ENCODE measurements at places on chromosomes 5 and 9. TPM values are rescaled to one million over a fixed set of nuclear protein-coding genes. Genes with fewer than 3 reads are reported as not detected.

The CD180 gene
- total RNA-seq: 0.68 TPM

The C5orf63 gene
- total RNA-seq: 7.8 TPM

The PCDHA6 gene
- 0.09 TPM for total RNA-seq

The TEX48 gene
- not detected for total RNA-seq

The UQCRQ gene
- total RNA-seq: 1,106 TPM

The TBC1D2 gene
- total RNA-seq: 5.3 TPM

The CAMK2A gene
- total RNA-seq: 16.3 TPM

The CARD19 gene
- 26.3 TPM for total RNA-seq

The FGF1 gene
- total RNA-seq: 33.9 TPM

The ARID3C gene
- not detected for total RNA-seq

The PAEP gene
- not detected for total RNA-seq

The WNK2 gene
- total RNA-seq: 175 TPM

The GPR151 gene
- not detected for total RNA-seq

The FST gene
- 10.5 TPM for total RNA-seq

The VDAC1 gene
- 275 TPM for total RNA-seq

GRCh38 chr5:131457193-131457592 lies 177.8 kb downstream of the RAPGEF6 start:
- no peak for DNase-seq

GRCh38 chr5:54315736-54316528 lies 5.6 kb upstream of the ARL15 start:
- no peak for DNase-seq

DNA sequence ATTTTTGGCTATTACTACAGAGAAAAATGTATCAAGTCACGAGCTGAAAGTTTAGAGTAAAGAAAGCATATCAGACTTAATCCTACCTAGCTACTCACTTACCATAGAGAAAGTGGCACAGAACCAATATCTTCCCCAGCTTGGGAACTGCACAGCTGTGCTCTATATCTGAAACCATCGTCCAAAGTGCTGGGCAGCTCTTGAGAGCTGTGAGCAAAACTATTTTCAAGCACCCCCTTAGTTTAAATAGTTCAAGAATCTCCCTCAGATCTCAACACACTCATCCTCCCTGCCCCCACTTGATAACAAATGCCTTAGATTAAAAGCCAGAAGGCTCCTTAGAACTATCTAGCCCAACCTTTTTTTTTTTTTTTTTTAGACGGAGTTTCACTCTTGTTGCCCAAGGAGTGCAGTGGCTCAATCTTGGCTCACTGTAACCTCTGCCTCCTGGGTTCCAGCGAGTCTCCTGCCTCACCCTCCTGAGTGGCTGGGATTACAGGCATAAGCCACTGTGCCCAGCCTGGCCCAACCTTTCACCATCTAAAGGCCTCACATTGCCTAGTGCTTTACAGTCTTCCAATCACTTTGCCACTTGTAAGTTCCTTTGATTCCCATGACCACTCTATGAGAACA lies 94.2 kb upstream of the APC start:
- no peak for DNase-seq

DNA sequence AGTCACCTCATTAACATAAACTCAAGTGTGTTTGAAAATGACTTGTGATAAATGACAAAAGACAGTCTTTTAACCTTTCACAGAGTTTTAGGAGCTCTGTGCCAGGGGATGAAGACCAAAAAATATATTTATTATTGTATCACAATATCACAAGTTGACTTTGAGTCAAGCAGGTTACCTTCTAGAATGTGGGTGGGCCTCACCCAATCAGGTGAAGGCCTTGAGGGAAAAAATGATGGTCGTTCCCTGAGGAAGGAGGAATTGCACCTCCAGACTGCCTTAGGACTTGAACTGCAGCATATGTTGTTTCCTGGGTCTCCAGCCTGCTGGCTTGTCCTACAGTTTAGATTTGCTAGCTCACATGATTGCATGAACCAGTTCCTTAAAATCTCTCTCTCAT lies 41.6 kb upstream of the PANK3 start:
- no peak for DNase-seq

DNA sequence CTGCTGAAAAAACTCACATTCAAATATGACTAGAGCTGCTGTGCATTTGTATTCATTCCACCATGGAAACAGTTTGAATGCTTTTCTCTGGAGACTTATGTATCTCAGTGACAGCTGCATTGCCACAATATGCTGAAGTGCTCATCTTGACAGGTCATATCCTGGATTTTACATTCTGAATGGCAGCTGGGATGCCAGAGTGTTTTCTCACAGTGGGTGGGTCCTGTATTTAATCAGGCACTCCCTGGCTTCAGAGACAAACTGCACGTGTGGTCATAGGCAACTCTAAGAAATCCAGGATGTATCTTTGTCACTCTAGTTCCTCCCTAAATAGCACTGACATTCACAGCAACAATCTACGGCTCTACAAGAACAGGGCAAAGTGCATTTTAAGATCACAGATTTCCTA lies 75.6 kb downstream of the ST8SIA4 start:
- DNase-seq: no peak

DNA sequence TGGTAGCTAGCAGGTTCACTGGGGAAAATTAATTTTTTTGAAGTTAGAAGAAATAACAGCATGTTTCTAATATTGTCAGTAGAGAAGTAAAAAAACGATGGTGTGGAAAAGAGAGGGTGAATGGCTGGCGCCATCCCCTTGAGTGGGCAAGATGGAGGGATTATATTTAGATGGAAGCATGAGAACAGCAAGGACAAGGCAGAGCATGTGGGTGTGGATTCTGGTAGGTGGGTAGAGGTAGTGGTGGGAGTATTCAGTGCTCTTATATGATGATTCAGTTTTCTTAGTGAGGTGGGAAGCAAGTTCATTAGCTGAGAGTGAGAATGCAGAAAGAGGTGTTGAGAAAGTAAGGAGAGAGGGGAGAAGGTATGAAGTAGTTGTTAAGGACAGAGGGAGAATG lies 188.1 kb downstream of the GABRB2 start:
- no peak for DNase-seq

- no peak for DNase-seq
These were observed 67.5 kb downstream of the COL15A1 start for GRCh38 chr9:99011161-99011709.

DNA sequence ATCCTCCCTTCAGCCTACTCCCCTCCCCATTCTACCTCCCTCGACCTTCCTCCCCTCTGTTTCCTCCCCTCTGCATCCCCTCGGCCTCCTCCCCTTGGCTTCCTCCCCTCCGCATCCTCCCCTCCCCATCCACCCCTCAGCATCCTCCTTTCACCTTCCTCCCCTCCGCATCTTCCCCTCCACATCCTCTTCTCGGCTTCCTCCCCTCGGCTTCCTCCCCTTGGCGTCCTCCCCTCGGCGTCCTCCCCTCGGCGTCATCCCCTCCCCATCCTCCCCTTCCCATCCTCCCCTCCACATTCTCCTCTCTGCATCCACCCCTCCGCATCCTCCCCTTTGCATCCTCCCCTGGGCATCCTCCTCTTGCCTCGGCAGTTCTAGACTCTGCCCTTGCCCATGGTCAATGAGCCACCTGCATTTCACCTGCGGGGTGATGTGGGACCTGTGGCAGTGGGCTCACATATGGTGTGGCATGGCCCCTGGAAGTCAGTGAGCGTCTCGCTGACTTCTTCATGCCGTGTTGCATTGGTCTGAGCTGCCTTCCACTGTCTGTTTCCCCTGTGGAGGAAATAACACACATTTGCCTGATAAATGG lies 113.0 kb downstream of the WNK2 start:
- no peak for DNase-seq

GRCh38 chr5:170849374-170849773 lies 12.4 kb upstream of the RANBP17 start:
- no peak for DNase-seq

GRCh38 chr5:158055111-158055501 lies 196.2 kb upstream of the CLINT1 start:
- DNase-seq: no peak

GRCh38 chr5:60961685-60962084 lies 16.7 kb downstream of the NDUFAF2 start:
- DNase-seq: no peak

GRCh38 chr9:8764051-8764450 lies 964.5 kb upstream of the DMAC1 start:
- no peak for DNase-seq

- no peak for DNase-seq
These were observed 89.6 kb downstream of the CCDC171 start for GRCh38 chr9:15642369-15642962.

- DNase-seq: no peak
These were observed 182.9 kb downstream of the AOPEP start for GRCh38 chr9:94909250-94909894.

GRCh38 chr5:134603059-134603458 lies 29.6 kb downstream of the SAR1B start:
- DNase-seq: no peak

- no peak for DNase-seq
These were observed 172.7 kb upstream of the RFX3 start for GRCh38 chr9:3698531-3698930.
